Activated CD8-positive, alpha-beta T cell treated with anti-CD3 and anti-CD28 coated beads, Interleukin-2, amount 10 ng/mL, durations not matched to agents 7 days and 5 days (primary cell): ENCODE measurements at places on chromosomes 13 and 19. TPM values are rescaled to one million over a fixed set of nuclear protein-coding genes. Genes with fewer than 3 reads are reported as not detected.

DNA sequence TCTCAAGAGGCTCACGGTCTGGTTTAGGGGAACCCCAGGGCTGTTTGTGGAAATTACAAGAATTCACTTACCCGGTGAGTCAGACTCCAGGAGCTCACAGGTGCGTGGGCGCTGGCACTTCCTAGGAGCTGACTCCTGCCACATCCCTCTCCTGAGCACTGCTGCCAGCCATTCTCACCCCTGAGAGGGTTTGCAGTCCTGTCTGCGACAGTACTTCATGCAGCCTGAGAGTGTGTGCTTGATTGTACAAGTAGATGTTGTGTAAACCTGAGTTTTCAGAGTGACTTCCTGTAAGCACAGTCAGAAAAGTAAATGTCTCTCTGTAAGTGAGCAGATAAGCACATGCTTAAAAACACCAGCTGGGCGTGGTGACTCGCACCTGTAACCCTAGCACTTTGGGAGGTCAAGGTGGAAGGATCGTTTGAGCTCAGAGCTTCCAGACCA lies 8.1 kb downstream of the MRPL4 start:
- peak; percentile 29 for DNase-seq

DNA sequence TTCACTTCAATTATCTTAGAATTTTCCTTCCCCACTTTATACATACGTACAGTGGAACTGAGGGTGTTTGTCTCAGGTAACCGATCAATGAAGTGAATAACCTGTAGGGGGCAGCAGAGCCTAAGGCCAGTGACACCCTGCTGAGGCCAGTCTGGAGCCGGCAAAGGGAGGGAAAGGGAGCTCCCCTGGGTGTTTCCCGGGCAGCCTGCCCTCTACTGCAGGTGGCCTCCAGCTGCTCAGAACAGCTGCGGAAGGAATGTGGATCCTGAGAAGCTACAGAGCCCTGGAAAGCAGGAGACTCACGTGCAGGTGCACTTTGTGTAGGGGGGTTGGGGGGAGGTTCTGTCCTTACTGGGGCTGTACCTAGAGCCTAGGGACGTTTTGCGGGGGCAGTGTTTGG lies 832 bp upstream of the ZNF491 start:
- peak; percentile 89 for DNase-seq

Gene CGB7
- total RNA-seq: not detected

Gene SBK3
- total RNA-seq: not detected

DNA sequence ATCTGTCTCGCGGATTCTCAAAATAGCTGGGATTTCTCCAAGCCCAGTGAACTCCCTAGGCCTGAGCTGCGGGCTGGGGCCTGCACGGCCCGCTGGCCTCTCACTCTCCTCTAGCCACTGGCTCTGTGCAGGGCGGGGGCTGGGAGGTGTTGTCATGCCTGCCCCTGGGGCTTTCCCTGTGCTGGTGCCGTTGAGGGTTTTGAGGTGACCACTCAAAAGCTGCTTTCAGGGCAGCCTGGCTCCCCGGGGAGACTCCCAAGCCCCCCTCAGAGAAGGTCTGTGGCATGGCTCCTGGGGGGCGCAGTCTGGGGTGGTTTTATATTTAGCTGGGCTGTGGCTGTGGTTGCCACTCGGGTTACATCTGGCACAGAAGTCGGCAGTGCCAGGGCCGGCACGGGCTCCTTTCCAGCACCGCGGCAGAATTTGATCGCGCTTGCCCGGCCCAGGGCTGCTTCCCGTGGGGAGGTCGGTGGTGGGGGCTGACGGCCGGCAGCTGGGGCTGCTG lies 10.0 kb downstream of the NDUFB7 start:
- DNase-seq: no peak

- no peak for DNase-seq
These were observed 346.6 kb downstream of the TBC1D4 start for GRCh38 chr13:75135325-75135825.

DNA sequence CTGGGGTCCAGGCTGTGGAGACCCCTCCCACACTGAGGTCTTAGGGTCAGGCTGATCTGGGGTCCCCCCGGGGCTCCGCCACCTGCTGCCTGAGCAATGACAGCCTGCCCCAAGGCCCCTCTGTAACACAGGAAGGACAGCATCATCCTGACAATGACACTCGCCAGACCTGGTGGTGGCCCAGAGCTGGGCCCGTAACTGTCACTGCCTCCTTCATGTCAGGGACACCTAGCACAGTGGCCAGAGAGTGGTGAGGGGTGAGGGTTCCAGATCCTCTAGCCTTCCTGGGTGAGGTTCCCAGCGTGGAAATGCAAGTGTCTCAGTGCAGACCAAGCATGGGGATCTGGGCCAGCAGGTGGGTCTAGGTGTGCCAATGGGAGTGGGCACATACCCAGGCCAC lies 27.8 kb downstream of the OPA3 start:
- no peak for DNase-seq

DNA sequence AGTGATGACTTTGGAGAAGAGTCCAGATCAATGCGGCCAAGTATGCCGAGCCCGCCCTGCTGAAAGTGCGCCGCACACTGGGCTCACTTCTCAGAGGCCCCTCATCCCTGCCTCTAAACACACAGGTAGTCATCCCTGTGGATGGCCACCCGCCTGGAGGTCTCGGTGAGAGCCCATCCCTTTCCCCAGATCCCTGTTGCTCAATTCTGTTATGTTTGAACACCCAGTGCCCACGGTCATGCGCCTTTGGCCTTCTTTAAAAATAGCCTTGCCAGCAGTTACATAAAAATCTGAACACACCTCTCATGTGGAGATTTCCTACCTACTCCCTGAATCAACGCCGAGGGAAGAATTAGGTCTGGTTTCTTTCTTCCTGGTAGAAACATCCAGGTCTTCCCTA lies 11.9 kb downstream of the ELAVL1 start:
- DNase-seq: no peak

DNA sequence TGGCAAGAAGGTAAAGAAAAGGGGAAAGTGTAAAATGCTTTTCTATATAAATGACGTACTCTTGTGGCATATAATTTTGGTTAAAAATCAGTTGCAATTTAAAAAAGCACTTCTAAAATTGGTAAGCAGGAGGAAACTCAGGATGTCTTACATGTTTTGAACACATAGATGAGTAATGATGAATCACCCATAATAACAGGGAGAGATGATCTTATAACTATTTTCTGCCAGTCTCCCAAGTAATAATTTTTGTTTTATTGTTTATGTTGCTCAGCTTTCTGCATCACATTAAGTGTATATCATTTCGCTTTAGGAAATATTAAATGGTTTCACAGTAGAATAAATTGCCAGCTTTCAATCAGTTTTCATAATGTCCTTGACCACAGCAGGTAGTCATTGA lies 1430.7 kb upstream of the PCDH20 start:
- DNase-seq: no peak

Gene FFAR2
- not detected for total RNA-seq

Gene PRKACA
- 72.4 TPM for total RNA-seq

DNA sequence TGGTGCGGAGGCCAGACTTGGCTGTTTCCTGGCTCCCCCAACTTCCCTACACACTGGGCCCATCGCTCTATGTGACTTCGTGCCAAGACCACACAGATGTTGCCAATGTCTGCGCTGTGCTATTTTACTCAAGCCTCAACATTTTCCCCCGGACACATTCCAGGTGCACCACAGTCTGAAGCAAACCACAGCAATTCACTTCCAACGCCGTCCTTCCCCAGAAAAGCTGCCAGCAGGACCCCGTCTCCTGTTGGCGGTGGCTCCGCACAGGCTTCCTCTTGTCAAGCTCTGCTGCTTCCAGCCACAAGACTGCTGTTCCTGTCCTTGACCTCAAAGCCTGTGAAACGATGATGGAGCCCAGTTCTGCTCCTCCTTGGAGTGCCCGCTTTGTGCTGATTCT lies 100.7 kb downstream of the CRYL1 start:
- DNase-seq: no peak

GRCh38 chr19:50486823-50487515 lies 10.3 kb upstream of the GARIN5A start:
- DNase-seq: peak; percentile 74

GRCh38 chr19:10784257-10784656 lies 51.8 kb downstream of the TMED1 start:
- DNase-seq: no peak

DNA sequence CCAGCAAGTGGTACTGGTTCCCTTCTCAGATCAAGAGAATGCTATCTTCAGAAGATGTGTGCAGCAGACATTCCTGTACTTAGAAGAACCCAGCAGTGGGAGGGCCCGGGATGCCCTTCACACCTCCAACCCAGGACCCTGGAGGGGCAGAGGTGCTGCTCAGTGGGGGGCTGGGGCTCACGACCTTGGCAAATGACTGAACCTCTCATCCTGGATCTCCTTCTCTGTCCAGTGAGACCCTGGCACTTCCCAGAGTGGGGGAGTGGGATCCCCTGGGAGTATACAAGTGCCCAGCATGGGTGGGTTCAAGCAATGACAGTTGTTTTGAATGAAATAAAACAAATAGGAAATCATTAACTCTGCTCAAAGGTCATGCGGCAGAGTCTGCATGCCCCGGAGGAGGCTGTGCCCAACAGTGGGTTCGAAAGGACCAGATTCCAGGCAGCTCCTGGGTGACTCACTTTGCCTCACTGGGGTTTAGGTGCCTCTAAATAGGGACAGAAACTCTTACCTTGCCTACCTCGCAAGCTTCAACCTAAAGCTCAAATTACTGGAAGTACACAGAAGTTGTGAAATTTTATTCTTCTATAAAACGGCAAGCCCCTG lies 26.9 kb downstream of the GGACT start:
- DNase-seq: no peak

DNA sequence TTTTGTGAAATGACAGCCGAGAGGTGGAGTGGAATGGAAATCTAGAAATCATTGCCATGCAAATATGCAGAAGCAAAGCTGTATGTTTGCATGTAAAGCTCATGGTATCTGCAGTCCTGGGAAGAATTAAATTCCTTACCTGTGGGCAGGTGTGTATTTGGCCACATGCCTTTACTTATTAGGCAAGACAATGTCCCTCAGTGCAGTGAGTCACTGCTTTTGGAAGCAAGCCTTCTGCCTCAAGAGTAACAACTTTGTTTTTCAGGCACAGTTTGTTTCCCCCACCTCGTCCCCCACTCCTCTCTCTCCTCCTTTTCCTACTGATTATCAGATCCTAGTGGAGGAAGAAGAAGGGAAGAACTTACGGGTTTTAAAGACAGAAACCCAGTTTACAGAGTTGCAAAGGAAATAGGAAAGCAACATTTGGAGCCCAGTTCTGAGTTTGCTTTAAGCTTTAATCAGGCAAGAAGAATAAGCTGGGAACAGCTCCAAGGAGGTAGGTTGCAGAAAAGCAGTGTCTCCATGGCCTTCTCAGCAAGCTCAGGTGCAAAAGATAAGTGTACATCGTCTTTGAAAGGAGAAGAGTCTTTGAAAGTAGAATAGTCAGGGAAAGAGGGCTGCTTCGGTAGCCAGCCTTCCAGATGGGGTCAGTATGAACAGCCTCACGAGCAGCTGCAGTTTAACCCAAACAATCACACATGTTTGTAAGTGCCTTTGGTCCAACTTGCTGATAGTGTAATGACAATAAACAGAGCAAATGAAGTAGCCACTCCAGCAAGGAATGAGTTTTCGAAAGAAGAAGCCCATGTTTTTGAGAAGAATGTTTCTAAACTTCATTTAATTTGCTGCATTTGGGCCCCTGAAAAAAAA lies 190.1 kb downstream of the KLF5 start:
- no peak for DNase-seq

DNA sequence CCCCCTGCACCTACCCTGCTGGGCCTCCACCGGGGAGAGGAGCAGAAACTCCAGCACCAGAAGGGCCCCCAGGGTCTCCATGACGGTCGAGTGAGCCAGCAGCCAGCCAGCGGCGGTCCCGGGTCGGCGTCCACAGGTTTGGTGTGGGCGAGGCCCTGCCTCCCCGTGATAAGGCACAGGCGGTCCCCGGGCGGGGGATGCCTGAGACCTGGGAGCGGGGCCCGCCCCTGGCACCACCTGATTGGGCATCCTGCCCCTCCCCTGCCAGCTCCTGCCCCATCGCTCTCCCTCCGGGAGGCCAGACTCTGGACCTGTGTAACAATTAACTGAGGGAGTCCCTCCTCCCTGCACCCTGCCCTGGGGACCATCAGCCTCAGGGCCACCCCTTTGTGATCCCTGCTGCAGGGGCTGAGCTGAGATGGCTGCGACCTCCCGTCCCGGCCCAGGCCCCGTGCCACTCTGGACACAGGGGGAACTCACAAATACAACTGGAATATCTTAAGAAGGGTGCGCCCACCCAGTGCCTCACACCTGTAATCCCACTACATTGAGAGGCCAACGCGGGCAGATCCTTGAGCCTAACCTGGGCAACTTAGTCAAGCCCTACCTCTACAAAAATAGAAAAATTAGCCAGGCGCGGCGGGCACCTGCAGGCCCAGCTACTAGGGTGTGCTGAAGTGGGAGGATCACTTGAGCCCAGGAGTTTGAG lies at the start of gene SMIM24:
TSS of gene SMIM24 (minus strand) at position 143 of the 709 bp plus-strand sequence. CDS start at position 81, 62 bp downstream.
- no peak for DNase-seq

DNA sequence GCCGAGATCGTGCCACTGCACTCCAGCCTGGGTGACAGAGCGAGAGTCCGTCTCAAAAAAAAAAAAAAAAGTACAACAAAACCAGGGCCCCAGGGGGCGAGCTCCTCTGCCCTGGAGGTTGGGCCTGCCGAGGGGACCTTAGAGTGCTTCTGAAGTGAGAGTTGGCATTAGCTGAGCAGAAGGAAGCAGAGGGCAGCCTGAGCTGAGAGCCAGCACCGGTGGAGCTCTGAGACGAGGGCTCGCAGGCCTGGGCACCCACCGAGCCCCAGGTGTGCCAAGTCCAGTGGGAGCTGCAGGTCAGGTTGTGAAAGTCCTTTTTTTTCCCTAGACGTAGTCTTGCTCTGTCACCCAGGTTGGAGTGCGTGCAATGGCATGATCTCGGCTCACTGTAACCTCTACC lies 46.0 kb downstream of the KDM4B start:
- no peak for DNase-seq

DNA sequence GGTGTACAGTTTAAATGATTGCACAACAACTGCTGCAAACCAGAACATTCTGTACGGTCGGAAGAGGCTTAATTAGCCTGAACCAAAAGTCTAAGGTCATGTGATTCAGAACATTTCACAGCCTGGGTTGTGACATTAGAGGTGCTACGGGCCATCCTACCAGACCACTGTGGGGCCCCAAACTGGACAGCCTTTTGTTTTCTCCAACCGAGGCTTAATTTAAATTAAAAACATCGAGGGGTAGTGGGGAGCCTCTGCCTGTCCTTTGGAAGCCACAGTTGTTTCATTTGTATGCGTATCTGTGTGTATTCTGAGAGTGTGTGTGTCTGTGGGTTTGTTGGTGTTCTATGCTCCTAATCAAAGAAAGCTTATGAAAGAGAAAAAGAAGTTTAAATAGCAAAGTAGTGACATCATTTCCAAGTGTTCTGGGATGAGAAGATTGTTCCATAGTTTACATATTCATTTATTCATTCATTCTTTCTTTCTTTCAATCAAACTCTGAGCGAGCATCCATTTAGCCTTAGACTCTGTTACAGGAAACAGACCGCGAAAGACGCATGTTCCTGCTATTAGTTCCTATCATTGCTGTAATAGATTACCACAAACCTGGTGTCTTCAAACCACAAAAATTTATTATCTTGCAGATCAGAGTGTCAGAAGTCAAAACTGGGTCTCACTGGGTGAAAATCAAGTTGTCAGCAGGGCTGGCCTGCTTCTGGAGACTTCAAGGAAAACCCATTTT lies 444.8 kb downstream of the FOXO1 start:
- no peak for DNase-seq

- no peak for DNase-seq
These were observed 485.2 kb downstream of the ZNF536 start for GRCh38 chr19:30857388-30857787.

Gene ZNF345
- total RNA-seq: 4.9 TPM

GRCh38 chr13:101127741-101128353 lies 288.5 kb downstream of the NALCN start:
- peak; percentile 37 for DNase-seq

GRCh38 chr19:1997353-1998233 lies 17.9 kb downstream of the BTBD2 start:
- no peak for DNase-seq

- DNase-seq: no peak
These were observed 5.5 kb downstream of the C2CD4C start for GRCh38 chr19:403221-404027.
